ENCODE measurements at places on chromosomes 6 and 20.

- DNase-seq, result no peak
Measured at GRCh38 chr6:157432892-157433265, 51.9 kb downstream of the ZDHHC14 start.

GRCh38 chr6:22964334-22964733 lies 395.0 kb downstream of the HDGFL1 start:
- no peak for DNase-seq

GRCh38 chr6:7267466-7268091 lies 45.4 kb downstream of the SSR1 start:
- DNase-seq, result peak; percentile 98

- no peak for DNase-seq
Measured at GRCh38 chr6:87243812-87244211, 78.6 kb upstream of the SMIM8 start.

DNA sequence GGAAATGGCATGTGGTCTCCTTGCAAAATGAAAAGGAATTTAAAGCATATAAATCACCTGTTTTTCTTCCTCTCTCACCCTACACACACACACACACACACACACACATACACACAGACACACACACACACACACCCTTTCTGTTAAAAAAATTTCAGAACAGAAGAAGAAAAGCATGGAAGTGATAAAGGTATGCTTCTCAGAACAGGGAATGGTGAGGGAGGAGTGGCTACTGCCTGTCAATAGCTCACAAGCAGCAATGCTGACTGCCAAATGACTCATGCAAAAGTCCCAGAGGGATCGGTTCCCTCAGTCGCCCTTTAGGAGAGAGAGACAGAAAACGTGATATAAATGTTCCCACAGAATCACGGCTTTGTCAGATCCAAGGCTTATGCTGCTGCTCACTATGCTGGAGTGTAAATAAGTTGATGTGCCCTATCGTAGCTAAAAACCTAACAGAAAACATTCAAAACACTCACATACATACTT lies 102.6 kb downstream of the IBTK start:
- peak; percentile 80 for DNase-seq

DNA sequence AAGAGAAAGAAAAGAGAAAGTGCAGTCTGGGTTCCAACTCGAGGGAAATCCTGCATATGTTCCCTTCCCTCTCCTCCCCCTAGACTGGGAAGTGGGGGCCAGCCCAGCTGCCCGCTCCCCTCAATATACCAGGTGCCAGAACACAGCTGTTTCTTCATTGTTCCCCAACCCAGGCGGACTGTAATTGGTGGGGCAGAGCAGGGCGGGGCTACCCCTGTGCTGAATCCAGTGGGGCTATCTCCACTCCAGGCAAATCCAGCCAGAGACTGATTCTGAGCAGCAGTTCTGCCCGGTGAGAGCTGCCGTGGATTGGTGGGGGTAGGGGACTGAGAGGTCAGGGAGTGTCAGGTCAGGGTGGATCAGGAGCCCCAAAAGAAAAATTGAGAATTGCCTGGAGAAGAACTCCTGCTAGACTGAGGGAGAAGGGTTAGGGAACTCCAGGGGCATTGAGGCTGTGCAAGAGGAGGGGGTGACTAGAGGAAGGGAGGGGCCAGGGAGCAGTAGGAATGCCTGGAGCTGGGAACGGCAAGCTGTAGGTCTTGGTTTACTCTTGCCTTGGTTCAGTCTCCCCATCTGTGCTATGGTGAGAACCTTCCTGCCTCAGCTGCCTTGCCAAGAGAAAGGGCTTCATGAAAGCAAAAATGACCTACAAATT lies at the start of gene MYMX:
Gene MYMX (plus strand): TSS at position 250 of the 655 bp plus-strand sequence. CDS start 546 bp downstream, outside the sequence.
- no peak for DNase-seq

DNA sequence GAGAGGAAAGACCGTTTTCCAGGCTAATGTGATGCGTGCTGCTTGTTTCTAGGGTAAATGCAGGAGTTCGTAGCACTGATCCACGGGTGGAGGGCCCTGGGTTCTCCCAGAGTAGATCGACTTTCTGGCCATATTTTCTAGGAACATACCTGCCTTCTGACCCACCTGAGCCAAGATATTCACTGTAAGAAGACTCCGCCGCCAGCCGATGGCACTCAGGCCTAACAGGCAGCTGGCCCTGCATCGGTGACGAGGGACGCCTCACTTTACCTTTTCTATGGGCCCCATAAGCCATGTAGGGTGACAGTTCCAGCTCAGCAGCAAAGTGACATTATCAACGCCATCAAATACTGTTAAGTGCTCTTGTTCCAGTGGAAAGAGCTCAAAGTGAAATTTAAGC lies 30.2 kb upstream of the FRMD1 start:
- DNase-seq, result no peak

DNA sequence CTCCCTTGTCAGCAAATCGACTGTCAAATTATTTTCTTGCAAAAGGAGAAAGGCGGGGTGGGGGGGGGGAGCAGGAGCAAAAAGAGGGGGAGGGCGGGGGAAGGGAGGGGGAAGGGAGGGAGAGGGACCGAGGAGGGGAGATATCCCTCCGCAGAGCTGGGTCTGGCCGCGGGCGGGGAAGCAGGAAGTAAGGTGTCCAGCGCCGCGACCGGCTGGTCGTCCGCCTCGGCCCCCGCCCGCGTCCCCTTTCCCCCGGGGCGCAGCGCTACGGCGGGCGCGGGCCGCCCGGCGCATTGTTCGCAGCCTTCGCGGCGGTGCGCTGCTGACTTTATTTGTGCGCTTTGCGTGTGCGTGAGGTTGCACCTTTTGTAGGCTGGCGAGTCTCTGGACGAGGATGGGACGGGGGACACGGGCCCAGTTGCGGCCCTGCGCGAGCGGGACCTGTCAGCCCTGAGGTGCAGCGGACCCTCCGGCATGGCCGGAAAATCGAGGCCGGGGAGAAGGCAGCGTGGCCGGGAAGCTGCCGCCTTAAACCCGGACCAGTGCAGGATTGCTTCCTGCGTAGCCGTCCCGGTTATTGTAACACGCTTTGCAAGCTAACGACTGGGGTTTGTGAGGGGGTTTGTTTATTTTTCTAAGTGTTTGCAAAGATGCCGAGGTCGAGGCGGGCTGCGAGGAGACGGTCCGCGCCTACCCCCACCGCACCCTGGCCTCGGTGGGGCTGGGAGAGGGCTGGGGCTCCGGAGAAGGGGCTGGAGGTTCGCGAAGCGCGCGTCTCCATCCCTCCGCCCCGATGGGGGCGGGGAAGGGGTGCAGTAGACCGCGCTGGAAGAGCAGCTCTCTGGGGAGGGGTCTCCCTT lies 675 bp upstream of the TRERF1 start:
- peak; percentile 77 for DNase-seq

- no peak for DNase-seq
Measured at GRCh38 chr6:127634178-127634577, 57.2 kb downstream of the C6orf58 start.

GRCh38 chr6:144729502-144729901 lies 444.4 kb downstream of the UTRN start:
- DNase-seq, result no peak

- DNase-seq, result no peak
Measured at GRCh38 chr20:40575851-40576250, 113.2 kb downstream of the MAFB start.

DNA sequence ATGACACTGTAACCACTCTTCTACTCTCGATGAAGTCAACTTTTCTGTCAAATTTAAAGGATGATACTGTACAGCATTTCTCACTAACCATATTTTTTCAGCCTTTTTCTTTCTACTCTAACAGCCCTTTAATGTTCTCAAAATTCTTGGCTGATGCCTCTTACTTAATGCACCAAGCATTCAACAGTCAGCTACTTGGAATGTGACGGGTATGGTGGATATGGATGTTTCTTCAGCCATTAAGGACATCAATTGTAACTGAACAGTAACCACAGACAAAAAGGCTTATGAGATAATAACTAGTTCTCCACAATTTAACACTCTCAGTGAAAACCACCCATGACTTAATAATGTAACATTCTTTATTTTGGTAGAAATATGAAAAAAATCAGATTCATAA lies 467.2 kb upstream of the ZNF337 start:
- peak; percentile 47 for DNase-seq

- DNase-seq, result no peak
Measured at GRCh38 chr6:115643762-115644161, 416.9 kb downstream of the FRK start.

GRCh38 chr20:3646067-3646440 lies 17.1 kb downstream of the GFRA4 start:
- DNase-seq, result no peak

DNA sequence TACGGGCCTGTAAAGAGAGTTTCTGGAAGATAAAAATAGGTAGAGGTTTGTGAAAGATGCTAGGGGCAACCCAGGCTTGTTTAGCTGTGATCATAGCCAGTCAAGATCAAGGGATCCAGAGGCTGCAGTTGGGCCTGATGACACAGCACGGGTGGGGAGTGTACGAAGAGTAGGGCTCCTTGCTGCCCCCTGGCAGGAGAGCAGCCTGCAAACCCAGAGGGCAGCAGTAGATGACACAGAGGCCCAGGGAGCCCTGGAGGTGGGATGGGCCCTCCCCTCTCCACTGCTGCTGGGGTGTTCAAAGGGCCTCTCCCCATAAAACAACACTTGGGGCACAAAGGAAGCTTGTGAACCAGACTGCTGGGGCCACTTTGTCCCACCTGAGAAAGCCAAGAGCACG lies 47.2 kb downstream of the VEGFA start:
- DNase-seq, result no peak

- DNase-seq, result no peak
Measured at GRCh38 chr20:18638768-18639167, 50.9 kb downstream of the DTD1 start.

GRCh38 chr6:82701341-82701740 lies 337.7 kb downstream of the TPBG start:
- no peak for DNase-seq

DNA sequence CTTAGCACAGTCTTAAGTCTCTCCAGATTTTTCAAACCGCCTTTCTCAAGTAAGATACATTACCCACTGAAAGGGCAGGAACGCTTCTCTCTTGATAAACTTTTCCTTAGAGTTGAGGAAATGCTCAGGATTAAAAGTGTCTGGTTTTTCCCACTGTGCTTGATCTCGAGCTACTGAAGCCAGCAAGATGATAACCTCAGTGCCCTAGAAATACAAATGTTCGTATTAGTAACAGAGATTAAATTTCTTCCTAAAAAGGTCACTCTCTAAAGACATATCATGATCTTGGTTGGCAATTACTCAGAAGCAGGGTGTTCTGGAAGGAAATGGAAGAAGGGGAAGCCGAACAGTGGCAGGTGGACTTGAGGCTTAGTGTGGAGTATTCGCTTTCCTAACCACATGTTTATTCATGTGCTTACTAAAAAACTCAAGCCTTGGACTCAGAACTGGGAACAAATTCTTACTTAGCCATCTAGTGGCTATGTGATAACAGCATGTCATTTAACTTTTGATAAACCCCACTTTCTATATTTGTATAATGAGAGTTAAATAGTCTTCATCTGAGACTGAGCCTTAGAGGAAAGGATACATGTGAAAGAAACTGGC lies 20.1 kb downstream of the C6orf141 start:
- no peak for DNase-seq

DNA sequence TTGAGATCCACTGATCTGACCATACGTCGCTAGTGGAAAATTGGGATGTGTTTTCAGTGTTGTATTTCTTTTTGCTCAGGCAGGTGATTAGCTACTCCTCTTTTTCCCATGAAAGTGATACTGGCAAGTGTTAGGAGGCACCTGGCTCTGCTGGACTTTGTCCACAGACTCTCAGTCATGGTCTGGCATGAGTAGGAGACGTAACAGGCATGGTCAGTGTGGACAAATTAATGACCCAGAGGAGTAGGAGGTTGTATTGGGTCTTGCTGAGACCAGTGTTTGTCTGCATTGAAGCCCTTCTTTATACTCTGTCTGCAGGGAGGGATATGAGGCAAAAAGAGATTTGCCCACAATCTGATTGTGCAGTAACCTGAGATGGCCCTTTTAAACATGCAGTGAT lies 178.7 kb downstream of the DTNBP1 start:
- no peak for DNase-seq

DNA sequence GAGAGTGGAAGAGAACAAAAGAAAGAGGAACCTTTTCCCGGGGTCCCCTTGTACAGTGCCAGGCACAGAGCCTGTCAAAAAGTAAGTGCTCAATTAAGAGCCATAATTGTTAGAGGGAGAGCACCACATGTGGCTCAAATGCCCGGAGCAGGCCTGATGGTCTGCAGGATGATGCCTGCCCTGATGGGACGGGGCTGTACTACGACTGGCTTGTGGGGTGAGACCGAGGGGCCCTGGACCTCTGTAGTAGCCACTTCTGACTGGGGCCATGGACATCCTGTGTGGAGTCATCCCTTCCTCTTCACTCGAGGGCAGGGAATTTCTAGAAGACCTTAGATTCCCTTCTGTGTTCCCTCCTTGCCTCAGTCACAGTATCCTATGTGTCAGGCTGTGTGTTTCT lies 47.9 kb downstream of the KCNK5 start:
- DNase-seq, result no peak

GRCh38 chr6:159852877-159853276 lies 37.9 kb upstream of the MAS1 start:
- DNase-seq, result peak; percentile 30

DNA sequence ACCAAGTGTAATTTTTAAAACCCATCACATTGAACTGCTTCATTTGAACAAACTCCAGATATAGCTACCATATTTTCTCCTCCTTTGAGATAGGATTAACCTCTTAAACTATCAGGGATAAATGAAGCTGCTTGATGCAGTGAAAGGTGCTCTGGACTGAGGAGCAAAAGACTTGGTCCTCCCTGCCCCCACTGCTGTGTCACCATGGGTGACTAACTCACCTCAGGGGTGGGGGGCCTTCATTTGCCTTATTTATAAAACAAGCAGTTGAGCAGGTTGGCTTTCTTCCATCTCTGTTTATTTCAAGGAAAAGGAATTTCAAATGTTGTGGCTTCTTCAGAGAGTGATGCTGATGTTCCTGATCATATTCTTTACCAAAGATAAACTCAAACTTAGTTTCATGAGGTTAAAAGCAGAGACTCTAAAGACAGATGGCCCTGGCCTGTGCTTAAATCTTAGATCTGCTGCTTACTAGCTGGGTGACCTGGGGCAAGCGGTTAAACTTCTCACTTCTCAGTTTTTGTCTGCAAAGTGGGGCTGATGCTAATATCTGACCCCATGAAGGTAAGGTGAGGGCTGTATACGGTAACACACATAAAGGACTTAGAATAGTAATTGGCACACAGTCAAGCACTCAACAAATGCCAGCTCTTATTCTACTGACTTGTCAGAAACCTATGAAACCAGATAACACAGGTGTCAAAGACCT lies 50.5 kb downstream of the FHL5 start:
- no peak for DNase-seq

GRCh38 chr6:16546861-16547260 lies 214.4 kb downstream of the ATXN1 start:
- no peak for DNase-seq

DNA sequence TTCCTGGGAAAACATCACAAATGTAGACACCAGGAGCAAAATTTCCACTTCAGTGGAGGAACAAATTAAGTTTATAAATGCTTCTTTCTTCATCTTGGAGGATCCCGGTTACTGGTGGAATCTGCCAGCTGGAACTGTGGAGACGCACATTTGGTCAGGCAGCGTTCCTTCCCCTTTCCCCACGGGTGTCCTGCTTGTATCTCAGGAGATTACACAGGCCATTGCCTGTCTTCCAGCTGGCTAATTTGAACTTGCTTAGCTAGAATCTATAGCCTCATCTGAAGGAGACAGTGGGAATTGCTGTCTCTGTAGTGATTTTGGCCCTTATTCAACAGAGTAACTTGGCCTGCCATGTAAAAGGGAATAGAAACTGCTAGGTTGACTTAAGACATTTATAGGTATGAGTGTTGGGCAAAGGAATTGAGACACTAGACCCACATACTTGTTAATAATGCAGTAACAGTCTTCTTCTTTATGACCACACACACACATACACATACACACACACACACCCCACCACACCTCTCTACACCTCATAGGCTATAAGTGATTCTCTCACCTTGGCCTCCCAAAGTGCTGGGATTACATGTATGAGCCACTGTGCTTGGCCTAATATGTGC lies 34.4 kb downstream of the TSBP1 start:
- DNase-seq, result no peak

Data from RWPE1 (cell line).